Activated CD4-positive, alpha-beta T cell treated with anti-CD3 and anti-CD28 coated beads for 24 hours (primary cell): ENCODE measurements at places on chromosomes 3 and 15.

DNA sequence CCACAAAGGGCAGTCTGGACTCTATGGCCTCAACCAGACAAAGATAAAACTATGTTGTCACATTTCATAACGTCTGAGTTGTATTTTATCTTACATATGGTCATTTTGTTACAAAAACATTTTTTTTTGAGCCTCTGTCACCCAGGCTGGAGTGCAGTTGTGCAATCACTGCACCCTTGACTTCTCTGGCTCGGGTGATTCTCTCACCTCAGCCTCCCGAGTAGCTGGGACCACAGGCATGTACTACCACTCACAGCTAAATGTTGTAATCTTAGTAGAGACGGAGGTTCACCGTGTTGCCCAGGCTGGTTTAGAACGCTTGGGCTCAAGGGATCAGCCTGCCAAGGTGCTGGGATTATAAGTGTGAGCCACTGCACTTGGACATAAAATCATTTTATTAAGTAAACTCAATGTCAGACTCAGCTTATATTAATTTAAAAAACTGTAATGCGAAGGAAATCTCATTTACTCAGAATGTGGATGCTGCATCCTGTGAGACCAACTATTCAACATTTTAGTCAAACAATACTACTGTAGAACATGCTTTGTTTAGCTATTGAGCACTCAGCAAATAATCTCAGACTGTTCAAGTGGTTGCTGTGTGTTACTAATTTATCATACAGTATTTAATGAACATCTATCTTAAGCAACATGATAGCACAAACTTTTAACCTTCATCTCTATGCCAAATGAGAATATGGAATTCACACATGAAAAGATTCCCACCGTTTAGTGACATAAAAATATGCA is 209.2 kb downstream of the TBL1XR1 start:
- DNase-seq, result no peak

GRCh38 chr15:64288577-64288976 is 67.4 kb downstream of the CSNK1G1 start:
- no peak for DNase-seq

- DNase-seq, result no peak
Observed at GRCh38 chr3:65615329-65615728, 423.4 kb downstream of the MAGI1 start.

DNA sequence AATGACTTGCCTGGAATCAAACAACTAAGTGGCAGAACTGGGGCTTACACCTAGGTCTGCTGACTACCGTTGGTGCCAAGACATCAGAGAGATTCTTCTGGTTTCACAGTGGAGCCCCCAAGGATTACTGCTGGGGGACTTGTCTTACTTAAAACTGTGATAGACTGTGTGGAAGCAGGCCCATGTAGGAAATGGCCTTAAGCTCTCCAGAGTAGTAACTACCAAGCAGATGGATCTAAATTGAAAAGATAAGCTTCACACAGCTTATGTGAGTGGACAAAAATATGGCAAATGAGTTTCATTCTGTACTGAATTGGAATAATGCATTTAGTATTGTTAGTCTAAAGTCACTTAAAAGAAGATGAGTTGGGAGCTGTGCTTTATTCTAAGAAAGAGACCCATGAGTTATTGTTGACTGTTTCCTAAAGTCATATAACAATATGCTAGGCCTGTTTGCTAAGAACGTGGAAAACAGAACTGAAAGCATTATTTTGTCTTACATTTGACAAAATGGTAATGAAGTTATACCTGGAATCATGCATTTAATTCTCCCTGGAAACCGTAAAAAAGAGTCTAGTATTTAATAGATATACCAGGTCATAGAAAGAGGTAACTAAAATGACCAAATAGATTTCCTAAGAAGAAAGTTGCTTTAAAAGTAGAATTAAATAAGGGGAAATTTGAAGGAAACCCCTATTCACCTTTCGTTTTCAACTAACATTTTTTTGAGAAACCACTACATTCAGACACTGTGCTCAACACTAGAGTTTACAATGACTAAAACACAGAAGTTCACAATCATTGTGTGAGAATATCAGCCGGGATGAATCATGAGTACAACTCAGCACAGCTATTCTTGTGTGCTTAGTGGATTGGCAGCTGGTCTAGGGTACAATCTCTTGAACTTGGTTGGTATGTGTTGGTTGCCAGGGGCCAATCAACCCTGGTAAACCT is 13.0 kb upstream of the MAPK6 start:
- DNase-seq, result no peak

DNA sequence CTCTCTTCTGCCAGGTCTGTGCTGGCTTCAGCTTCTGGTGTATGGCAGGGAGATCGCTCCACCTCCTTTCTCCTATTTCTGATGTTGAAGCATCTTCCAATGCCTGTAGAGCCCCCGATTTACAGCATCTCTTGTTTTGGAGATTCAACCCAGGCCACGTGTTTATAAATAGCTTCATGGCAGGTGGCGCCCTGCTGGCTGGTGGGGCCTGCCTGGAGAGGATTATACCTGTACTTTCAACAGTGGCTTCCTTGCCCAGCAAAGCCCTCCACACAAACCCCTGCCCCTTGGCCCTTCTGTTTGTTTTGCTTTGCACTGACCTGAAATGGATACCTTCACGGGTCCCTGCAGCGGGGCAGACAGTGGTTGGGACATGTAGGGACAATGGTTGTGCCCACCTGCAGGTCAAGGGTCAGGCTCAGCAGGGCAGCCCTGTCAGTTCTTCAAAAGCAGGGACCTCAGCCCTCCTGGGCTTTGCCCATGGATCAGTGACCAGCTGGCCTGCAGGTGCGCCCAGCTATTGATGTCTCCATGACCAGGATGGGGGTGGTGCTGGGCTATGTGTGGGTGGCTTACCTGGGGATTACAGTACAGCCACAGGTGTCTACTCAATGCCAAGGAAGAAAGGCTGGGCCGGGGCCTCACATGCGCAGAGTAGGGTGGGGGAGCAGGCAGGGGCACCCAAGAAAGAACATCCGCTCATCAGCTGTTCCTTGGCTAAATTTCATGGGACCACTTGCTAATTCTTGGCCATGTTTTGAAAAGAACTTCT is 112.7 kb upstream of the PRR23C start:
- DNase-seq, result no peak

DNA sequence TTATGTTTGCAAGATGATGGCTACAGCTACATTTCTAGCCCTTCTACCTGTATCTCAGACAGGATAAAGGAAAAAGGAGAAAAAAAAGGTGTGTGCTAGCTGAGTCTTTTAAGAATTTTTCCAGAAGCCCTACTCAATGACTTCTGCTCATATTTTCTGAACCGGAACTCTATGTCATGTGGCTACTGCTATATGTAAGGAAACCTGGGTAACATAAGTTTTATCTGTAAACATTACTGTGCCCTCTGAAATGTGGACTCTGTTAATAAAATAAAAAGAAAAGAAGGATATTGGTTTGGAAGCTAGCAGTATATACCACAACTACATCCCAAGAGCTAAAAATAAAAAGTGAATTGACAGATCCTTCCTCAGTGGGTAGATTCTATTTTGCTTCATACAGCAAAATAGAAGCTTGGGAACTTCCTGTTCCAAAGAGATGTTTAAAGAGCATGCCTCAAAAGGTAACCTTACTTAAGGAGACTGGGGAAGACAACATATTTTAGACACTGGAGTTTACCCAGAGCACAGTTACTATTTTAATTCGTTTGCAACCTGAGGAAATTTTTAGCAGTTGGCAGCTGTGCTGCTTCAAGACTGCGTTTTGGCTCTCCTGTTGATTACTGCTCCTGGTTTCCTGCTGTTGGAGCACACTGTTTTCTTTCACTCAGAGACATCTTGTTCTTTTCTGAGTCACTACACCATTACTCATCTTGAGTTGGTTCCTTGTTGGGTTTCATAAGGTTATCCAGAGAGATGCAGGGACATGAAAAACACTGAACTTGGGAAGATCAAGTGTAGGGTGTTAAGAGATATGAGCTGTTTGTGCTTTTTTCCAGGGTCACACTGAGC is 280.7 kb downstream of the NFKBIZ start:
- no peak for DNase-seq
